EH (cell line): ENCODE measurements at places on chromosomes 7 and 10.

GRCh38 chr10:49579621-49580020 is 30.5 kb upstream of the SLC18A3 start:
- peak; percentile 91 for DNase-seq

GRCh38 chr10:112282086-112282485 is 1.1 kb upstream of the TECTB start:
- DNase-seq: peak; percentile 53

GRCh38 chr7:45661302-45661995 is 87.3 kb downstream of the ADCY1 start:
- no peak for DNase-seq

- DNase-seq: no peak
These were observed 192.7 kb downstream of the PTPRN2 start for GRCh38 chr7:158394936-158395335.

DNA sequence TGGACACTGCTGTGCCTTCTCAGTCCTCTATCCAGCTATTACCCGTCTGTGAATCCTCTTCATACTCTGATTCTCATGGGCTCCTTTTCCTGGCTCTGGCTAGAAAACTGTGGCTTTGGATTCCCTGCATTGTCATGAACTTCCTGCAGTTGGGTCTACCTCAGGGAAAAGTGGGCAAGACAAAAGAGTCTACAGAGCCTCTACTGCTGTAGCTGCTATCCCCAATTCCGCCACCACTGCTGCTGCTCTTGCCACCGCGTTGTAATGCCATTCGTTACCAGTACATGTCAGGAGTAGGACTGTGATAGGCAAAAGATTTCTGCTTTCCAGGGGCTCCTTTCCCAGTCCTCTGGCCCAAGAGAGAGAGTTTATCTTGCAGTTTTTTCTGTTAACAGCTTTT is 23.9 kb upstream of the PPP1R17 start:
- no peak for DNase-seq

DNA sequence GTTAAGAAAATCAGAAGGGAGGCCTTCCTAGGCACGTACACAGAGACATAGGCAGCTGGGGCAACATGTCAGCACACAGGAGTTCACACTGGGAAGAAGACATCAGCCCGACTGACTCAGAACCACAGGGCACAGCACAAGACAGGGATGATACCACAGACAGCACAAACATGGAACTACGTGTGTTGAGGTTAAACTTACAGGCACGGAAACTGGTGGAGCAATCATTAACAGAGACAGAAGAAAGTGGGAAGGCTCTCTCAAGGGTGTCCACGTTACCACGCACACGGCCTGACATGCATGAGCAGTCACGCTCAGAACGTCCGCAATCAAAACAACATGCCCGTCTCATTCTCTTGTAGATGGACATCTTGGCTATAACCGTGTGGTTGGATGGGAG is 636.4 kb downstream of the KCNMA1 start:
- DNase-seq: no peak

DNA sequence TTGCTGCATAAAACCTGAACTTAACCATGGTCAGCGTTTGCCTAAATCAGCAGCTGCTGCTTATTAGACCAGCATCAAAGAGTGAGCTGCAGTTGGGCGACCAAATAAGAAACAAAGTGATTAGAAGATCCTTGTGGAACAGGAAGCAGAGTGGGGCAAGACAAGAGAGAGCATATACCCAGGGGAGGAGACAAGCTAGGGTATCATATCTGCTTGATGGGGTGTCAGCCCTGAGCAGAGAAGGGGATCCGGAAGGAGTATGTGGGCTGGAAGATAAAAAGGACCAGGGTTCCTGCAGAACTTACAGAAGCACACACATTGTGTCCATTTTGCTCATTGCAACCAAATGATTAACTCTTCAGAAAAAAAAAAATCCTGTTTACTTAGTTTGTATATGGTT is 213.6 kb downstream of the CELF2 start:
- no peak for DNase-seq

GRCh38 chr7:125780153-125780552 is 850.5 kb upstream of the POT1 start:
- DNase-seq: no peak

DNA sequence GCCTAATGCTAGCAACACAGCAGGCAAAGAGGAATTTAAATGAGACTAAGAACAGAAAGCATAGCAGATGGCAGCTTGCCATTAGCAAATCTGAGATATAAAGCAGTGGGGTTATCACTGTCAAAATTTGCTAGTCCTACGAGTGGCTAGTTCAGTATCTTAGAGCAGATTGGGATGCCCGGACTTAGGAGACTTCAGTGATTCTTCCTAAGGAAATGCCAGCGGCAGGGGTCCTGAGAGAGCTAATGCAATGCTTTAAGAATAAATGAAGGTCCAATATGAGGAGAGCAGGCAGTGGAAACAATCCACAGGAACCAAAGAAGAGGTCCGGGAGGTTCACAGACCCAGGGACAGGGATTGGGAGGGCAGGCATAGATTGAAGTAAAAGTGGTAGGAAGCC is 169.3 kb upstream of the NPSR1 start:
- no peak for DNase-seq

- DNase-seq: no peak
These were observed 109.0 kb upstream of the SHH start for GRCh38 chr7:155921086-155921803.

- no peak for DNase-seq
These were observed 169.7 kb downstream of the CACNA2D1 start for GRCh38 chr7:82273886-82274285.

DNA sequence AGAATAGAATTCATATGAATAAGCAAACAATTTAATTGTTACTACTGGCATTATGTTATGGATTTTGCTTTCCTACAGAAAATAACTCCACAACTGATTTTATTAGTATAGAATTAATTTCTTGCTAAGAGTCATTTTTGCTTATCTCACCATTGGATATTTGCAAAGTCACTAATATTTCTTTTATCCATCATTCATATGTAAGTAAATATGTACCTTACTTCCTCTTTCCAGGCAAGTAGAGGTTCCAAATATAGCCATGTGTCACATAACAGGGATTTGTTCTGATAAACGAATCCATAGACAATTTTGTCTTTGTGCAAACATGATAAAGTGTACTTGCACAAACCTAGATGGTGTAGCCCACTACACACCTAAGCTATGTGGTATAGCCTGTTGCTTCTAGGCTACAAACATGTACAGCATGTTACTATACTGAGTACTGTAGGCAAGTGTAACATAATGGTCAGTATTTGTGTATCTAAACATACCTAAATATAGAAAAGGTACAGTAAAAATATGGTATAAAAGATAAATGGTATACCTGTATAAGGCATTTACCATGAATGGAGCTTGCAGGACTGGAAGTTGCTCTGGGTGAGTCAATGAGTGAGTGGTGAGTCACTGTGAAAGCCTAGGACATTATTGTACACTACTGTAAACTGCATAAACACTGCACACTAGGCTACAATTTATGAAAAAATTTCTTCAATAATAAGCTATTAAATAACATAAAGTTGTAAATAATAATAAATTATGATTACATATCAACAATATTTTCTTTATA is 18.3 kb downstream of the KLLN start:
- peak; percentile 73 for DNase-seq

DNA sequence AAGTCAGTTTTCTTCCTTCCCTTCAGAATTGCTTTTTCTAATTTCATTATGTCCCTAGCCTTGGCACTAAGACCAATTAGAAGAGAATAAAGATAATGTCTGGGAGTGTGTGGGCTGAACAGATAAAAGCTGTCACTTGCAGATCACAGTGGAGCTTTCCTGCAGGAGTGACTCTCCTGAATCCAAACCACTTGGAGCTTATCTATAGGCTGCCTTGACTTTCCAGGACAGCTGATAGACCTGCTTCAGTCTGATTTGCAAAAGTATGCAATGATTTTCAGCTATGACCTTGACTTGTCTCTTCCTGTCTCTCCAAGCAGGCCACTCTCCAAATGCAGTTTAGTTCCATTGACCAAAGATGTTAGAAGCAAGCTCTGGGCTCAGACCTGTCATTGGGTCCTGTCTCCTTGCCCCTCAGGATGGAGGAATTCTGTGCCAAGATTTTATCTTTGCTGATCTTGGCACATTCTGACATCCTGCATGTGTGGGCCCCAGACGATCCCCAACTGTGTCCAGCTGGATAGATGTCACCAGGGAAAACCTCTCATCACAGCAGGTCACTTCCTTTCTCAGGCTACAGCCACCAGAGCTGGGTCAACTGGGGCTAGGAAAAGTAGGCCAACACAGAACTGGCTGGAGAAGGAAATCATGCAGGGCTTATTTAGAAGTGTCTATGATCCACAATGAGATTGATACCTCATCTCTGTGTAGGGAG is 120.9 kb upstream of the ZNF438 start:
- peak; percentile 56 for DNase-seq

- peak; percentile 31 for DNase-seq
These were observed 272.6 kb upstream of the NPSR1 start for GRCh38 chr7:34385384-34385783.

DNA sequence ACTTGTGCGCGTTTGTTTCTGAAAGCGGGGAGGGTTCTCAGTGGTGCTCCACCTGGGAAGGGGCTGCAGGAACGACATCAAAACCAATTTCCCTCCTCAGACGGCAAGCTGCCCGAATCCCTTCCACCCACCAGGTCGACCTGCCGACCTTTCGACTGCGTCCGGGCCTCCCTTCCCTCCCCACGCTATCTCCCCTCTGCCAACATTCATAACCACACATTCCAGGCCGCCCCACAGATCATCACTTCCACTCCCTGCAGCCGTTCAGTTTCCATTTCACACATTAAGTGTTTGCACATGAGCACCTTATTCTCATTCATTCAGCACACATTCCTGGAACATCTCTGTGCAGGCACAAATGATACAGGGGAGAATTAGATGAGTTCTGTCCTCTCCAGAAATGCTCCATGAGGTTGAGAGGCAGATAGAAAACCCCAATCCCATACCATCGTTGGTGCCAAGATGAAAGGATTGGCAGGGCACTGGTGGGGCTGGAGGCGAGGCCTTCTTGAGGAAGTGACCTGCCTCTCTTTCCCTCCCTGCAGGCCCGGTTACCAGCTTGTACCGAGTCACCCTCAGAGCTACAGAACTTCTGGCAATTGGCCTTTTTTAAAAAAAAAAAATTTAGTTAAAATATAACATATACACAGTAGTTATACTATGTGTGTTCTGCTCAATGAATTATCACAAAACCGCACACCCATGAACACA is 70.0 kb downstream of the MINDY4 start:
- no peak for DNase-seq

GRCh38 chr7:77293046-77293445 is 93.4 kb upstream of the FGL2 start:
- DNase-seq: no peak

- DNase-seq: no peak
These were observed 157.2 kb downstream of the PTPRN2 start for GRCh38 chr7:158430308-158431034.

DNA sequence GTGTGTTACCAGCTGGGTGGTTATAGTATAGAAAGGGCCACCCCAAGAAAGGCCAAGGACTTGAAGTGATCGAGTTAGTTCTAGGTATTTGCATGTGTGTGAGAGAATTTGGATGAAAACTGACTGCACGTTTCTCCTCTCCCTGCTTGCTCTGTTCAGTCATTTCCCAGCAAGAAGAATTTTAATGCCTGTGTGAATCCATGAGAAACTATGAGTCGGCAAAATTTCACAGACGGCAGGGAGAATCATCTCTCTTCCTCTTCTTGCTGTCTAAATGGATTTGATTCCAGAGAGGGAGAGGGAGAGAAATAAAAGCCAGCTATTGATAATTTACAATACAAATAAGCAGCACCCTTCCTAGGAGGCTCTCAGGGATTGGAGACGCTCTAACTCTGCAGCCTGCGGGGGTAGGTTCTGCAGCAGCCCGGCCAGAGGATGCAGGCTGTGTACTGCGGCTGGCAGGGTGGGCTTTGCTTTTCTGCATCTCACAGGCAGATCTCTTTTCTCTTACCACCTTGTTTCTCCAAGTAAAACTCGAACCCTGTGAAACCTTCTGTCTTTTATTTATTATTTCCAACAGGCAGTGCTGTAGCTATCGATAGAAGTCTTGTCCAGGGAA is 183.6 kb downstream of the TCF7L2 start:
- DNase-seq: peak; percentile 78

GRCh38 chr7:69677881-69678493 is 79.7 kb downstream of the AUTS2 start:
- no peak for DNase-seq

DNA sequence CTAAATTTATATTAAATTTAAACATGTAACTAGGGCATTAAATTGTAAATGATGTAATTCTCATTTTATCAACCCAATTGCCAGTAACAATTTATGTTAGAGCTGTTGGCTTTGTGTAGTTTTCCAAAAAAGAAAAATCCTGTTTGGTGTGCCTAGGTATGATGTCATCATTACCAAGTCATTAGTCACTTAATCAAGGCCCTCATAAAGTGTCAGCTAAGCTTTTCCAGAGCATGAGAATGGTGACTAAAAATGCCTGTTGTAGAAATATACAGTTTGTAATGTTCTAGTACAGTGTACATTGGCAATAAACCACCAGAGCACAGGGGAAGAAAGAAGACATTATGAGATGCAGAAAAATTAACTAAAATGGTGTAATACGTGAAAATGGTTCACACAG is 593.8 kb upstream of the ANKRD30A start:
- DNase-seq: peak; percentile 64

DNA sequence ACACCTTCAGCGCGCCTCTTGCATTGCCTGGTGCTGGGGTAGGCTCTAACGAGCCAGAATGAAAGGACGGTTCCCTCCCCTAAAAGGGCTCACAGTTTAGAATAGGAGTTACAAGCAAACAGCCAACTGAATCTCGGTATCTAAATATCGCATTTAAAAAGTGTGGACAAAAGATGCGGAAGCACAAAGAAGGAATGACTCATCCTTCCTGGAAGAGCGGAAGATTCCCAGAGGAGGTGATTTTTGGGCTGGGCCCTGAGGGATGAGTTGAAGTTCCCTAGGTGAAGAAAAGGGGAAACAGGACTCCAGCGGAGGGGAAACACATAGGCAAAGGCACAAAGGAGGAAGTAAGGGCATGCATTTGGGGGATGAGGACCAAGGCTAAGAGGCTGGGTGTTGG is 29.9 kb downstream of the SRRM3 start:
- DNase-seq: no peak

- DNase-seq: no peak
These were observed 276.3 kb downstream of the ADARB2 start for GRCh38 chr10:1461016-1461415.

- DNase-seq: no peak
These were observed 4.9 kb downstream of the CADPS2 start for GRCh38 chr7:122881324-122881723.

DNA sequence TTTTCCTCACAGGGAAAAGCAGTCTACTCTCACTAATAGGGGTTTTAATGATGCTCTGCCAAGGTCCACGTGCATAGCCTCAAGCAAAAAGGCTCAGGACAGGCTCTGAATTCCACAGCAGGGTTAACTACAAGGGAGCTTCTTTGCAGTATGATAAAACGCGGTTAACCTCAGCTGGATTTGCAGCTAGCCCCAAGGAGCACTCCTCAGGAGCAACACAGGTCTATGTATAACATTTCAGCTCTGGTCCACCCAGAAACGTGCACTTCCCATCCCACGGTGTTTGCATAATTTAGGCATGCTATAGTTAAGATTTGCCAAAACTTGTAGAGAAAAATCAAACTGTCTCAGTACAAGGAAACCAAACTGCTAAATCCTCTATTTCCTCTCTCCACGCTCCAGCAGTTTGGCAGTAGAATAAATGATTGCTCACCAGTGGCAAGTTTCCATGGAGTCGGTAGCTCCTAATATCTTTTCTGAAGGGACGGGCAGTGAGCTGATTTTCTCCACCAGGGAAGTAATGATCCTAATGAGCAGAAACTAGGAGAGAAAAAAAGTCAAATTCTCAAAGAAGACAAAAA is 13.1 kb upstream of the ASB4 start:
- peak; percentile 5 for DNase-seq

GRCh38 chr7:157897681-157898080 is 560.9 kb downstream of the DNAJB6 start:
- no peak for DNase-seq
